Stimulated activated CD4-positive, alpha-beta T cell treated with anti-CD3 and anti-CD28 coated beads, Interleukin-4, amount 100 ng/mL, for 24 hours (primary cell): ENCODE measurements at places on chromosomes 12 and 14.

DNA sequence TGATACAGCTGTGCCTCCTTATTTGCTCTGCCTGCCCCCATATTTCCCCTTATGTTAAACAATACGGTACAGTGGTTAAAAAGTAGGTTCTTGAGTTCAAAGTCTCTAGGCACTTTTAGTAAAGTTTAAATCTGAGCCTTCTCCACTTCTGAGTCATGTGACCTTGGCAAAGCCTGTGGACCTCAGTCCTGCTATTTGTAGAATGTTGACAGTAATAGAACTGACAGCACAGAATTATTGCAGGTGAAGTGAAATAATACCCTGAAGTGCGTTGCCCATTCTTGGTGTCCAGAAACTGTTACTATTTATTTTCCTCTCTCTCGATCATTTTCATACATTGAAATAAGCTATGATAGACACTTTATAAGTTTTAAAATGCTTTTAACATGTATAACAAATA, 499.7 kb downstream of the EGLN3 start:
- DNase-seq, result no peak

GRCh38 chr12:111777345-111778045, 10.8 kb downstream of the ALDH2 start:
- DNase-seq, result no peak

GRCh38 chr12:5429741-5430557, 2.0 kb upstream of the NTF3 start:
- DNase-seq, result no peak

DNA sequence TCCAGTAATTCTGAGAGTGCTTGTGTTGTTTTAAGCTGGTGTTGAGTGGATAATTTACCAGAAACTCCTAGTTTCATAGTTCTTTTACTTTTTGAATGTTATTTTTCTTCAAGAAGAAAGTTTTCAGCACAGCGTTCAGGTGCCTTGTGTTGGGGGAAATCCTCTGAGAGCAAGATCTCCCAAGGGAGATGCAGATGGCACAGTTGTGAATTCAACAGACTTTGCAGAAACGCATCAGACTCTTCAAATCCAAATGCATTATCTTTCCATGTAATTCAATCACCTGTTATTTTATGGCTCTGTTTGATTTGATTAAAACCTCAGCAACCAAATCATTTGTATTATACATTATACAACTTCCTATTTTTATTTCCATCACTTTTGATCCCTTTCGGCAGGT, 439.9 kb downstream of the EGLN3 start:
- no peak for DNase-seq

GRCh38 chr12:52531566-52532300, 11.5 kb upstream of the KRT5 start:
- no peak for DNase-seq

GRCh38 chr12:3542911-3543310, 51.9 kb downstream of the PRMT8 start:
- no peak for DNase-seq

DNA sequence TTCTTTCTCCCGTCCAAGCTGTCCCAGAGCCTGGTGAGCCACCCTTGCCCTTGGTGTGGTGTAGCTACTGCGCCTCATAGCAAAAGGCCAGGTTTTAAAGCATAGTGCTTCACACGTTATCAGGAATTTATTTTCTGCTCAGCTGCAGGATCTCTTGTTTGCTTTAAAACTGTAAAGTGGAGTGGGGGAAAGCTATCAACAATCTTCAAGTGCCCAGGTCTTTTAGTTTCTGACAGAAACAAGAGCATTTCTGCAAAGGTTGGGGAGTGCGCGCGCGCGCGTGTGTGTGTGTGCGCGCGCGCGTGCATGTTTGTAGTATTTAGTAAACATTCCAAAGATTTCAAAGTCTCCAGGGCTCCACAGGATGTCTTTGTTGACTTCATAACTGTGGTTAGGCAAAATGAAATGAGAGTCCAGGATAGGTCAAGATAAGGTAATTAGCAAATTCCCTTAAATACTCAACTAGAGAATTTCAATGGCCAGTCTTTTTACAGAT, 45.5 kb downstream of the EML1 start:
- no peak for DNase-seq

GRCh38 chr12:82942991-82943401, 256.3 kb downstream of the TMTC2 start:
- DNase-seq, result no peak

- no peak for DNase-seq
Observed at GRCh38 chr14:28774764-28775735, 8.5 kb downstream of the FOXG1 start.

DNA sequence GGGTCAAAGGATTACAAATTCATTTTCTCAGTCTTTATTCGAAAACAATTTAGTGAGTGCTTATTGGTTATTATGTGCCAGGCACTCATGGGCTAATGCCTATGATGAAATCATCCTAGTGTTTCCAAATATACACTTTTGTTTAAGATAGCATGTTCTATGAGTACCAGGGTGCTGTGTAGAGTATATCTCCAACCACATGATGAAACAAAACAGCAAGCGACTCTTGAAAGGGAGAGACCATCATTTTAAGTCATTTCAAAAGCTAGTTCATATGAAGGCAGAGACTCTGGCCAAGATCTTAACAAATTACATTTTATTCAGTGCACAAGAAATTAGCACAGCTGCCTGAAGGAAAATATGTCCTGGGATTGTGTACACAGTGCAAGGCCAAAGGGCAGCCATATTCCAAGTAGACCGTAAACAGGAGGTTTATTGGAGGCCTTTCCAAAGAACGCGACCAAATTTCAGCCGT, 204.2 kb downstream of the EFCAB11 start:
- DNase-seq, result no peak
